ENCODE measurements at places on chromosomes 12 and 14.

DNA sequence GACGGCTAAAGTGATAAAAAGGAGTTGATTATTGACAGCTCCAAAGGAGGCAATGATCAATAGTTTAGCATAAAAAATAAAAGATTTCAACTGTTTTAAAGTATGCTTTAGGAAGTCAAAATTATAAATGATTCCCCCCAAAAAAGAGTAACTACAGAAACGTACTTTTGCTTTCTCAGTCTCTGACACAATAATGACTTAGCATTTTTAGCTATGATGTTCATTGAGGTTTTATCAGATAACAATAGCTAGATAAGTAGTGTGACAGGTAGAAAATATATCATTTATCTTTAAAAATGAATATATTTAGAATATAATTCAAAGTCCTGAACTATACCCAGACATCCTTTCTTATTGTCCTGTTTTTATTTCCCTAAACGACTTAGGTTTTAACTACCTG is 352.9 kb downstream of the SOX5 start:
- DNase-seq: no peak

DNA sequence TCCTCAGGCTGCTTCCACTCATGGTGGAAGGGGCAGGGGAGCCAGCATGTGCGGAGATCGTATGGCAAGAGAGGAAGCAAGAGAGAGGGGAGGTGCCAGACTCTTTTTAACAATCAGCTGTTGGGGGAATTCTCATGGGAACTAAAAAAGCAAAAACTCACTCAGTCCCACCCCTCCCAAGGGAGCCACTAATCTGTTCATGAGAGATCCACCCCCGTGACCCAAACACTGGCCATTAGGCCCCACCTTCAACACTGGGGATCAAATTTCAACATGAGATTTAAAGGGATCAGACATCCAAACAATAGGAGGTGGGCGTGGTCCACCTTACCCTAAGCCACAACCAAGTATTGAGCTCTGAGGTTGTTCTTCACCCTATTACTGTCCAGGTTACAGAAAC is 375.1 kb downstream of the GRIN2B start:
- DNase-seq: no peak

GRCh38 chr14:92531106-92531873 is 17.7 kb downstream of the RIN3 start:
- peak; percentile 93 for DNase-seq

DNA sequence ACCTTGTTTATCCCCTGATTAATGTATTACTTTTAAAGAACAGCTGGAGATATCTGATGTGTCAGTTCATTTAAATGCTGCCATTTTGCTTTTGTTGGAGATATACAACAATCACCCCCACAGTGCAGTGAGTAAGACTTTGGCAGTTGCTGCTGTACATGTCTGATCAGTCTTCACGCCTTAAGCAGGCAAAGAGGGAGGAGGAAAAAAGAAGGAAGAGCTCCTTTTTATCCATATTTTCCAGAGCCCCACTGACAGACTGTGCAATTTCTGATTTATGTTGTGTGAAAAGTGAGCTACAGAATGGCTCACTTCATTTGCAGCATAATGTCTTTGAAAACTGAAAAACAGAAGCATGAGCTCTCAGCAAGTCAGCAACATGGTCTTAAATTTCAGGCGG is 319.7 kb upstream of the LRIG3 start:
- DNase-seq: no peak

- DNase-seq: no peak
Measured at GRCh38 chr12:10179776-10180181, 947 bp downstream of the TMEM52B start.

- DNase-seq: no peak
Measured at GRCh38 chr12:103933237-103933636, 3.0 kb downstream of the HSP90B1 start.

DNA sequence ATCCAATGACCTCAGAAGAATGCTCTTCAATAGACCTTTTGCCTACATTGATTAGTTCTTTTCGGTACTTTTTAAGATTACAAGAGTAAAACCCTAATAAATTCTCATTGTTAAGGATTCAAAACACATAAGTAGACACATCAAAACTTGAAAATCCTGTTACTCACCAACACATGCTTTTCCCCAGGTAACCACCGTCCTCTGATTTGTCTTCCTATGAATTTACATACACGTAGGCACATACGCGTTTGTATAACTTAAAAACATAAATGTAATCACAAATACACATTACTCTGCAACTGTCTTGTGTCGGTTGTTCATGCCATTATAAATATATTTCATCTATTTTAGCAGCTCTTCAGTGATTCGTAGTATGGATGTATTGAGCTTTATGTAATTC is 910 bp upstream of the WASHC4 start:
- no peak for DNase-seq

DNA sequence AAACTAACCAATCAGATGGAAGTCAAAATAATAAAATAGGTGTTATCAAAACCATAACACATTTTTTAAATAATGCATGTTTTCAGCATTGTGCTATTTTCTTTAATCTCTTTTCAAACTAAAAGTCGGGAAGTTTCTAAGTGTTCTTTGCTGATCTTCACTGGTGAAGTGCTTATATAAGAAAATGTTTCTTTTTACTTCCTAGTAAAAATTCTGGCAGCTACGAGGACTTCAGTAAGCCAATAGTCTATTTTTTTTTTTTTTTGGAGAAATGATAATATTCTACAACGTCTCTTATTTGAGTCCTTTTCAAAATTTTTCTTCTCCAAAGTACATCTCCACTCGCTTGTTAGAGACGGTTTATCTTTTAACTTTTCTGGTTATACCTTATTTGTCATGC is 448.0 kb downstream of the SLC6A15 start:
- no peak for DNase-seq

GRCh38 chr12:123853396-123854070 is 91.4 kb downstream of the DNAH10 start:
- DNase-seq: no peak

- DNase-seq: no peak
Measured at GRCh38 chr12:32229971-32230612, 123.4 kb downstream of the BICD1 start.

DNA sequence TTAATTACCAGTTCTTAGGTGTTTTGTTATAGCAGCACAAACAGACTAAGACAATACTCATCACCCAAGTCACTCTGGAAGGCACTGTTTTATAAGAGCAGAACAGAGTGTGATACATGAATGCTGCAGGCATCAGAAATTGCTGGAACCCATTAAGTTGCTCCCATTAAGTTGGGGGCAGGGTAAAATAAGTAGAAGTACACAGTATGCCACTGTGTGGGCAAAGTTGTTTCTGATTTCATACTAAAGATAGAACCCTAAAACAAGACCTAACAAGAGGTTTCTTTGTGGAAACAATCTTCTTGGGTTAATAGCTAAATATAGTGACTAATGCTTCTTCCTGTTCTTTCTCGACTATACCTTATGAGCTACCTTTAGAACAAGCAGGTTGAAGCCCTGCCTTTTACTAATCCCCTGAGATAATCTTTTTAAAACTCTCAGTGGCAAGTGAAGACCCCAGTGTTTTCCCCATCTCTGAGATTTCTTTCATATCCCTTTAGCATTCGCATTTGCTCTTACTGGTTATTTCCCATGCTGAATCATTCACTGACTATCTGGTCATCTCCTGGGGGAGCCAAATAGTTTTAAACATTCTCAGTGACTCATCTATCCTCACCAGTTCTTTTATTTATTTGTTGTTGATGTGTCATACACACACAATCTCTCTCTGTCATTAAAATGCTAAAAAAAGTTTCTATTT is 52.3 kb downstream of the SOCS2 start:
- no peak for DNase-seq

- DNase-seq: no peak
Measured at GRCh38 chr14:86847140-86847539, 1145.8 kb downstream of the GALC start.
